Upper lobe of right lung (tissue), 1 donor: ENCODE measurements at places on chromosomes 1 and 21. TPM values are rescaled to one million over a fixed set of nuclear protein-coding genes. Genes with fewer than 3 reads are reported as not detected.
A peak's percentile ranks its signal among the peaks of the same experiment; 100 is the strongest.

Gene CYYR1
- 51.3 TPM for total RNA-seq

Gene MFAP2
- total RNA-seq: 14.8 TPM

Gene B3GALT2
- 6.8 TPM for total RNA-seq

Gene IFI44L
- 30.0 TPM for total RNA-seq

Gene RAB25
- total RNA-seq: 62.0 TPM

Gene CYP4X1
- total RNA-seq: 6.8 TPM

Gene RXFP4
- total RNA-seq: not detected

Gene VWA5B1
- 0.09 TPM for total RNA-seq

- peaks cover 11% of the 10 kb centered on the region for H3K27me3 ChIP-seq
- H3K27ac ChIP-seq: no peak overlapping the region
These were observed 3.6 kb upstream of the KCNT2 start for GRCh38 chr1:196611873-196612272.

DNA sequence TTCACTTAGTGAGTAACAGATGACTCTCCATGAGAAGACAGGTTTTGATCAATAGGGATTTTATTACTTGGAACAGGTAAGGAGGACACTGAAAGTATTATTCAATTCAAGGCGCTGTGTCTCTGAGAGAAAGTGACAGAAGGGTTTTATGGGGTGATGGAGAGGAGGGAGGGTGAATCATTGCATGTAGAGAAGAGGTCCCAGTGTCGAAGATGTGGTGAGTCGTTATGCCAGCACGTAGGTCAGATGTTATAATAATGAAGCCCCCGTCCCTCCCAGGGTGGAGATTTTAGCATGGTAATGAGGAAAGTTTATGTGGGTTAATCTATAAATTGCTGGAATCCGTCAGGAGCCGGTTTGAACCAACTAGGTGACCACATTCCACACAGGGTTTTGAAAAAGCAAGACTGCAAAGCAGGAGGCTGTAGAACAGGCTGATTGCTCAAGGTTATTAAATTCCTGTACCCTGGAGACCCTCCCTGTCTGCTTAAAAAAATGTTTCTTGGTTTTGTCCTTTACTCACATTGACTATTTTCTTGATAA lies 586.4 kb upstream of the TMPRSS15 start:
- H3K4me1 ChIP-seq: no peaks in the 10 kb centered on the region
- H3K27me3 ChIP-seq: no peaks in the 10 kb centered on the region
- no peak overlapping the region for H3K4me3 ChIP-seq
- DNase-seq: no peak

- DNase-seq: no peak
- H3K4me1 ChIP-seq: peaks cover 6% of the 10 kb centered on the region
- no peaks in the 10 kb centered on the region for H3K27me3 ChIP-seq
- no peaks in the 10 kb centered on the region for H3K36me3 ChIP-seq
These were observed 26.4 kb downstream of the OPTC start for GRCh38 chr1:203520315-203520714.

- H3K27me3 ChIP-seq: no peaks in the 10 kb centered on the region
- no peak overlapping the region for H3K4me3 ChIP-seq
- H3K36me3 ChIP-seq: no peaks in the 10 kb centered on the region
- H3K4me1 ChIP-seq: no peaks in the 10 kb centered on the region
- DNase-seq: no peak
These were observed 179.7 kb upstream of the ST6GALNAC5 start for GRCh38 chr1:76687307-76688175.

GRCh38 chr1:37033355-37034101 lies 787 bp downstream of the GRIK3 start:
- no peaks in the 10 kb centered on the region for H3K4me1 ChIP-seq
- no peak overlapping the region for H3K27ac ChIP-seq

DNA sequence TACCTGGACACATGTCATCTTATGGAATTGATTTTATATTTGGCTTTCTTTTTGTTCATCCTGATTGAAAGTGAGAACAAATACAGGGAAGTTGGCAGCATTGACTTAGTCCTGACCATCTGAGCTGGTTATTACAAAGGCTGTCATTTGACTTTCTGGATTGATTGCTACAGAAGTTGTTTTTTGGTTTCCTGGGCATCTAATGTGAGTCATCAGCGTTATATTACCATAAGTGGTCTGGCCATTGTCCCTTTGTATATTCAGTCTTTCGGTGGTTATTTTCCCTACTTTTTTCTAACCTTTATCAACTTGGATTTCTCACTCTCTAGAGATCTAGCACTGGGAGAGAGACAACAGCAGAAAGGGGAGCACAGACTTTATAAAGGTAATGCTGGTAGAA lies 1646.5 kb downstream of the MRPL39 start:
- H3K4me1 ChIP-seq: no peaks in the 10 kb centered on the region
- no peak overlapping the region for H3K27ac ChIP-seq
- H3K36me3 ChIP-seq: no peaks in the 10 kb centered on the region
- H3K27me3 ChIP-seq: no peaks in the 10 kb centered on the region
- no peak overlapping the region for H3K4me3 ChIP-seq
- DNase-seq: no peak

DNA sequence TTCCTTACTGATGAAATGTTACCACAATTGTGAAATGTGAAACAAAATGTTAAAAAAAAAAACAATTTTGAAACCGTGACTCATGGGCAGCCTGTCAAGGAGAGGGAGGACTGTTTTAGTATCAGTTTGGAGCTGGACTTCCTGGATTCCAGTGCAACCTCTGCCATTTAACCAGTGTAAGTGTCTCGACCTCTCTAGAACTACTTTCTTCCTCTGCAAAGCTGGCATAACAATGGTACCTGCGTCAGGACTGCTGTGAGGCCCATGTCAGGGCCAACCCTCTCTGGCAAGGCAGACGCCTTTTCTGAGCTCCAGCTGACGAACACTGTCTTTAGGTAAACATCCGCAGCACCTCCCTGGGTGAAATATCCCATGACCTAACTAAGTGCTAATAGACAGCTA lies 20.9 kb downstream of the URB1 start:
- no peak overlapping the region for H3K4me3 ChIP-seq
- H3K4me1 ChIP-seq: peaks cover 17% of the 10 kb centered on the region
- peak overlapping the region; percentile 52 for H3K27ac ChIP-seq
- no peak for DNase-seq
- H3K36me3 ChIP-seq: peaks cover 54% of the 10 kb centered on the region

DNA sequence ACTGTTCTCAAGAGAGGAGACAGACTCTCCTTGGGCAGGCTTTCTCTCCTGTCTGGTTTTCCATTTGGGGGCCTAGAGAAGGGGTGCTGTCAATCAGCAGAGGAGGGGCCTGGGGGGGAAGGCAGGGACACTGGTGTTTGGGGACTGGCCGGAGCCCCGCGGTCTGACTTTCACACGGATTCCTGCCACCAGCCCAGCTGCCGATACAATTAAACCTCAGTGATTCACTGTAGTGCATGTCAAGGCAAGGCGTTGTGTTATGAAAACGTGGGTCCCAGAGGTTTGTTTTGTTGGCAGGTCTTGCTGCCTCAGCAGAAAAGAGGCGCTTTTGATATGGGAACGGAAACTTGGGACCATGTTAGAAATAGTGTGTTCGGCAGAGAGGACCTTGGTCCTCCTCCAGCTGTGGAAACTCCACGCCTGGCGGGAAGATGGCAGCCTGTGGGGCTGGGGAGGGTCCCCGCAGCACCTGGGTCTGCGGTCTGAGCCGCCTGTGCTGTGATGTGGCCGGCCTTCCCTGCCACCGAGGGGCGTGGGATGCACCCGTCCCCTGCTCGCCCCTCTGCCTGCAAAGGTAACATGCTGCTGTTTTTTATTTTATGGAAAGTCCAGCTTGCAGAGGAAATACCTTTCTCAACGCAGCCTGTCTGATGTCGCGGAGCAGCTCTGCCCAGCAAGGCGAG lies 47.6 kb downstream of the SPSB1 start:
- no peak overlapping the region for H3K27ac ChIP-seq
- H3K4me1 ChIP-seq: peaks cover 30% of the 10 kb centered on the region
- no peak for DNase-seq
- no peak overlapping the region for H3K4me3 ChIP-seq
- no peaks in the 10 kb centered on the region for H3K27me3 ChIP-seq

DNA sequence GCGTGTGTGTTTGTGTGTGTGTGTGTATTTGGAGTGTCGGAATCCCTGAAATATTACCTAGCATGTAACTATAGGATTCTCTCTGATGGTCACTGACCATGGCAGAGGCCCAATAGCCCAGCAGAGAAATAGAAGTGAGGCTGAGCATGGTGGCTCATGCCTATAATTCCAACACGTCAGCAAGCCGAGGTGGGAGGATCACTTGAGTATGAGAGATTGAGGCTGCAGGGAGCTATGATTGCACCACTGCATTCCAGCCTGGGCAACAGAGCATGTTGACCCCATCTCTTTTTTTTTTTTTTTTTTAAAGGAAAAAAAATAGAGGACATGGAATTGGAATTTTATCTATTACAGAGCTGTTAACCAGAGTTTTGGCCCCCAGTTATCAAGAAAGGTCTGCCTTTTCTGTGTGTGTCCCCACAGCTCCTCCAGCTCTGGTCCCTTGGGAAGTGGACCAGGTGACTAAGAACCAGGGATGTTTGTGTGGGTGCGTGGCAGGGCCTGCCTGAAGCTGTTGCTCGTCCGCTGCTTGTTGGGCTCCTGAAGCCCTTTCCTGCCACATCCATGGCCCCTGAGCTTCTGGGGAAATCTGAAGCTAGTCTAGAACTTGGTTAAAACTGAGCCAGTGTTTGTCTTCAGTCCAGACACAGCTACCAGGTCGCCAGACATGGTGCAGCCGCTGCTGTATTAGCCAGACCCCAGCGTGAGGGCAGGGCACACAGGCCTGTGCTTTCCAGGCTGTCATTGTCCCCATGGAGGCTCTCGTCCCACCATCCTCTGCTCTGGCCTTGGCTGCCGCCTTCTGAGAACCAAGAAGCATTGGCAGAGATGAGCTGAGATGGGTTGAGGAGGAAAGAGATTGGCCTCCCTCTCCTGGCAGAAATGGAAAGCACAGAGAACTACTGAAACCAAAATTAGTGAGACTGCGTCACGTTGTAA lies 25.5 kb downstream of the CAPN9 start:
- no peak overlapping the region for H3K4me3 ChIP-seq
- DNase-seq: no peak
- H3K27me3 ChIP-seq: no peaks in the 10 kb centered on the region
- H3K27ac ChIP-seq: peak overlapping the region; percentile 36

DNA sequence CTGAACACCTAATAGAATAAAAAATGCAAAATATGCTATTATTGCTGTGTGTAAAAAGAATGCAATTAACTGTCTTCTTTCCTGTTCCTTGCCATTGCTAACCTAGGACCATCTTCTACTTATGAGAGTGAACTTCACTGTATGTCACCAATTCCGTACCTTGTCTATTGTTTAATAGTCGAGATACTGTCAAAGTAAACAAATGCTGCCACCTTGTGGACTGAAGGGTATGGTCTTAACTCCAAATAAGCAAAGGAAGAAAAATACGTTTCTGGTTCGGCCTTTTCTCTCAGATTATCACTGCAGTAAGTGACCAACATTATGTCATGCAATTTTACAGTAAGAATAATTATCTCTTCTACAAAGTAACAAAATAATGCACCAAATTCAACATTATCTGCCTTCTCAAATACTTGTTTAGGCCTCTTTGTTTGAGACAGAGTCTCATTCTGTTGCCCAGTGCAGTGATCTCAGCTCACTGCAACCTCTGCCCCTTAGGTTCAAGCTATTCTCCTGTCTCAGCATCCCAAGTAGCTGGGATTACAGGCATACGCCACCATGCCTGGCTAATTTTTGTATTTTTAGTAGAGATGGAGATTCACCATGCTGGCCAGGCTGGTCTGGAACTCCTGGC lies 133.4 kb downstream of the COP1 start:
- peaks cover 7% of the 10 kb centered on the region for H3K36me3 ChIP-seq
- H3K27ac ChIP-seq: no peak overlapping the region
- H3K4me1 ChIP-seq: peaks cover 4% of the 10 kb centered on the region
- no peaks in the 10 kb centered on the region for H3K27me3 ChIP-seq

GRCh38 chr1:212109728-212110127 lies 74.2 kb downstream of the DTL start:
- DNase-seq: no peak
- peaks cover 18% of the 10 kb centered on the region for H3K4me1 ChIP-seq
- no peaks in the 10 kb centered on the region for H3K27me3 ChIP-seq

GRCh38 chr1:214446772-214447556 lies 104.4 kb downstream of the PTPN14 start:
- no peak overlapping the region for H3K27ac ChIP-seq
- H3K36me3 ChIP-seq: no peaks in the 10 kb centered on the region
- no peak overlapping the region for H3K4me3 ChIP-seq
- no peaks in the 10 kb centered on the region for H3K4me1 ChIP-seq

- H3K4me1 ChIP-seq: peaks cover 17% of the 10 kb centered on the region
- no peak overlapping the region for H3K27ac ChIP-seq
These were observed 1.3 kb upstream of the BLACAT1 start for GRCh38 chr1:205456868-205457745.

DNA sequence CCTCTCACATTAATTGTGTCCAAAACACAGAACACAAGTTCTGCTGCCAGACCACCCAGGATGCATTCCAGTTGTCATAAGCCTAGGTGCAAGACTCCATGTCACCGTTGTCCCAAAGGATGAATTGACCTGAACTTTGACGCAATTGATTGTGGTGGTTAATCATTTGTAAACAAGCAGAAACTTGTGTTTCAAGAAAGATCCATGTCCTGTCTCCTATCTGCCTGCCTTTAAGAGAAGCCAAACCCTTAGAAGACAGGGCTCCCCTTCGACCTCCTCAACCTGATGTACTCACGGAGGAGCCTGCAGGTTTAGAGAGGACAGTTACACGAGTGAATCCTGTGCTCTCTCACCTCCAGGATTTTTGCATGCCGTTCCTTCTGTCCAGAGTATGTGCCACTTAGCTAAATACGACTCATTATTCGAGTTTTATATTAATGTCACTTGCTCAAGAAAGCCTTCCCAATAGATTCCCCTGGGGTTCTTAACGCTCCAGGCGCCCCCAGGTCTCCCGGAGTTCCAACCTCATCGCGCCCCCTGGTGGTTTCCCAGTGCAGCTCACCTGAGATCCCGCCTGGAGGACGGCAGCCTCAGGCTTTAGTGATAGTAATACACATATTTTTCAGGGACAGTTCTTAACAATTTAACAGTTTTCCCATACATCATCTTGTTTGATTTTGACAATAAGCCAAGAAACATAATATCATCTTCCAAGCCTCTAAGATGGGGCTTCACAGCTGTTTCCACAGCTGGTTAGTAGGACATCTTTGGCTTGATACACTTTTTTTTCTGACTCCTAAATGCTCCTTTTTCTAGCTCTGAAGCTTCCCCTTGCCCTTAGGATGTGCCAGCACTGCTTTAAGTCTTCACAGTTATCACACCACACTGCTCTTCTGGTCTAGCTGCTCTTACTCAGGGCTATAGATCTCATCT lies 2.4 kb upstream of the C8B start:
- no peak overlapping the region for H3K4me3 ChIP-seq
- no peaks in the 10 kb centered on the region for H3K27me3 ChIP-seq
- DNase-seq: peak; percentile 73
- no peaks in the 10 kb centered on the region for H3K4me1 ChIP-seq
- H3K36me3 ChIP-seq: no peaks in the 10 kb centered on the region
- H3K27ac ChIP-seq: no peak overlapping the region

GRCh38 chr1:44406737-44407429 lies 1.8 kb downstream of the RNF220 start:
- peaks cover 91% of the 10 kb centered on the region for H3K27me3 ChIP-seq
- no peak overlapping the region for H3K27ac ChIP-seq
- DNase-seq: no peak
